ENCODE measurements at places on chromosomes 16 and 17.

- no peak for DNase-seq
These were observed 28.0 kb downstream of the ZCCHC14 start for GRCh38 chr16:87464691-87465300.

DNA sequence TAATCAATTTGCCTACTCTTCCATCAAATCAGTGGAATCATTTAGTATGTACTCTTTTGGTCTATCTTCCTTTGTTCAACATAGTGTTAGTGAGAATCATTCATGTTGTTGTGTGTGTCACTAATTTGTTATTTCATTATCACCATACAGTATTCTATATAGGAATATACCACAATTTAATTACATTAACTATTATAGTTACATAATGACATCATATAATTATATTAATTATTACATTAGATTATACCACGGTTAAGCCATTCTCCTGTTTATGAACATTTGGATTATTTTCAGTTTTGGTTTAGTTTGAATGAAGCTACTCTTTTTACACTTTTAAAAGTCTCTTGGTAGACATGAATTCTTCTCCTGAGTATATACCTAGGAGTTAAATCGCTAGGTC is 40.4 kb downstream of the MYO1D start:
- DNase-seq, result no peak

- DNase-seq, result no peak
These were observed 46.3 kb downstream of the ZNF18 start for GRCh38 chr17:11950771-11951519.

DNA sequence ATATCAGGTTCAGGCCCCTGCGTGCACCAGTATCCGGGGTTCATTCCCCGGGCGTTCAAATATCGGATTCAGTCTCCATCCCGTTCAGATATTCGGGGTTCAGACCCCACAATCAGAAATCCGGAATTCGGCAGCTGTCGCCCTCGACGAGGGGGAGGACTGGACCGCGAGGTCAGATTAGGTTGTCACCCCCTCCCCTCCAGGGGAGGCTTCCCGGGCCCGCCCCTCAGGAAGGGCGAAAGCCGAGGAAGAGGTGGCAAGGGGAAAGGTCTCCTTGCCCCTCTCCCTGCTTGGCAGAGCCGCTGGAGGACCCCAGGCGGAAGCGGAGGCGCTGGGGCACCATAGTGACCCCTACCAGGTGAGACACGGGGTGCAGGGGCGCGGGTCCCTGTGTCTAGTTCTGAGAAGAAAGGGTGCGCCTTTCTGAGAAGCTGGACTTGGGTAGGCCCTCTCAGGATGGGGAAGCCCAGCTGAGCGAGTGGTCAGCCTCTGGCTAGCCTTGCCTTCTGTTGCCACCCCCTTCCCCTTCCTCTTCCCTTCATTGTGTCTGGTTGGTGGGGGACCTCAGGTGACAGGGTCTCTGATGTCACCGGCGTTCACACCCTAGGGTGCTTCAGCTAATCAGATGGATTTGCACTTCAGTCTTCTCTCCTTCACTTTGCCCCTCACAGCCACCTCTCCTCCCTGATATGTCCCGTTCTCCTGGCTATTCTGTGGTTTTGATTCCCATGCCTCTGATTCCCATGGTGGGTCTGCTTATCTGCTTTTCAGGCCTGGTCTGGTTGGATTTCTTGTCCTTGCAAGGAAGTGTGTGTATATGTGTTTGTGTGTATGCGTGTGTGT is 844 bp downstream of the TAOK2 start:
- no peak for DNase-seq

DNA sequence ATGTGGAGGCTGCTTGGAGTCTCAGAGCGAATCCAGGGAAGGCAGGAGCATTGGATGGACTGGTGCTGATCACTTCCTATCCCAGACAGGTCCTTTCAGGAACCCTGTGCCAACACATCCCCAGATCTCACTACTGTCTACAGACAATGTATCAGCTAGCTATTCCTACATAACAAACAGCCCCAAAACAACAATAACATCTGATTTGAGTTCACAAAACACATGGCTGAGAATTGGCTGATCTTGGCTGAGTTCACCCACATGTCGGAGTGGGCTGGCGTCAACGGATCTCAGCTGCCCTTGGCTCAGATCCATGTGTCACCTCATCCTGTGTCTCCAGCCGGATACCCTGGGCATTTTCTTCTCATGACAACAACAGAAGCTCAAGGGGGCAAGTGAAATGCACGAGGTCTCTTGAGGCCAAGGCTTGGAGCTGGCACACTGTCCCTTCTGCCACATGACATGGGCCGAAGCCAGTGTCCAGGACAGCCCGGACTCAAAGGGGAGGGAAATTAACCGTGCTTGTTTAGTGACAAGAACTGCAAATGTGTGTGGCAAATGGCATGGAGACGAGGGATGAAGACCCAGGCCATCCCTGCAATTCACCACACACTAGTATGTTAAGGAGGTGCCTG is 18.7 kb downstream of the SNX20 start:
- DNase-seq, result no peak

DNA sequence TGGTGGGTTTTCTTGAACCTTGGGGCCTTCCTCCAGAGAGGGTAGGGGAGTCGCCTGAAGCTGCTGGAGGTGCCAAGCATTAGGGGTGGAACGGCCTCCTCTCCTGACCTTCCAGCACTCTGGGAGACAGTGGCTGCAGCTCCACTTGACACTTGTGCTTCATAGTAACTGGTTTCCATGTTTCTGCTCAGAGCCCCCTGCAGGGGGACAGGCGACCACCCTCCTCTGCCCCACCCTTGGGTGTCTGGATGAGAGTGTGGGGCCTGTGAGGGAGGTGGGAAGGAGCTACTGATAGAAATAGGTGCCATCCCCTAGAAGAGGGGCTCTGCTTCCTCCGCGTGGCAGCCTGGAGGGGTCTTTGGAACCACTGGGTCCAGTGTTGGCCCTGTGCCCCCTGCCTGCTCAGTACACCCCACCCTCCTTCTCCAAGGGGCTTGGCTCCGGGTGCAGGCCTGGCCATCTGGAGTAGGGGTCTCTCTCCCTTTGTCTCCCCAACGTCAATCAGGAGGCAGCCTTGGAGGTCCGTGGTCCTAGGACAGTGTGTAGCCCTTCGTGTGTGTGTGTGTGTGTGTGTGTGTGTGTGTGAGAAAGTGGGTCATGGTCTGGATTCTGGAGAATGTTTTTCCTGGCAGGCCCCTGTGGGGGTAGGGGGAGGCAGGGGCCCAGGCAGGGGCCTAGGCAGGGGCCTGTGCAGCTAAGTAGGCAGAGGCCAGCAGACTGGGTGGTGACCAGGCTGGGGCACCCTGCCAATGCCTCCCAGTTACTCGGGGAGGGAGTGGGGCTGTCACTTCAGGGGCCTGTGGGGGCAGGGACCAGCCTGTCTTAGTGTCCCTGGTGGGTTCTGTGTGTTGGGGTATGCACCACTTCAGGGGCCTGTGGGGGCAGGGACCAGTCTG is 4.9 kb downstream of the LASP1 start:
- DNase-seq, result peak; percentile 75

- DNase-seq, result no peak
These were observed 8.0 kb downstream of the CDK5R1 start for GRCh38 chr17:32494621-32495358.

GRCh38 chr17:78724999-78725398 is 57.1 kb downstream of the CYTH1 start:
- DNase-seq, result no peak

DNA sequence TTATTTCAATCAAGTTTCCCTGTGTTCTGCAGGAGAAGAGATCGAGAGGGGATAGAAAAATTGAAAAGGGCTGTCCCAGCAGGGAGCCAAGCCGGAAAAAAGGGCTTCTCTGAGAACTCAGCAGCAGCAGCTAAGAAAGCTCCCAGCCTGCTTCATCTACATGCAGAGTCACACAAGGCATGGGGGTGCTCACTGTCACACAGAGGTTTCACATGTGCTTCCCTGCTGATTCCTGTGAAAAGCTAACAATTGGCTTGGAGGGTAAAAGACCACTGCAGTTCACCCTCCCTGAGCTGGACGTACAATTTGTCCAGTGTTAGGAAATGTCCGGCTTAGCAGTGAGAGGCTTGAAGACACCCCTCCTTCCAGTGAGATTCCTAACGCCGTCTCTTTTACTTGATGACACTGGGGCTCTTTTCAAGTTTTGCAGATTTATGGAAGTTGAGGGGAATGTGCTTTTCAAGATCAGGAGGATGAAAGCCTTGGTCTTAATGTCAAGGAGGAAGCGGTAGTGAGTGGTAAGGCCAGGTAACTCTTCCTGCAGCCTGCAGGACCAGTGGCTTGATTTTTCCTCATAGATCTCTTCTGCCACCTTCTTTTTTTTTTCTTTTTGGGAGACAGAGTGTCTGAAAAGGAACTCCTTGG is 85.6 kb downstream of the WNT3 start:
- no peak for DNase-seq

GRCh38 chr17:63178530-63178929 is 212.5 kb downstream of the TANC2 start:
- DNase-seq, result no peak

DNA sequence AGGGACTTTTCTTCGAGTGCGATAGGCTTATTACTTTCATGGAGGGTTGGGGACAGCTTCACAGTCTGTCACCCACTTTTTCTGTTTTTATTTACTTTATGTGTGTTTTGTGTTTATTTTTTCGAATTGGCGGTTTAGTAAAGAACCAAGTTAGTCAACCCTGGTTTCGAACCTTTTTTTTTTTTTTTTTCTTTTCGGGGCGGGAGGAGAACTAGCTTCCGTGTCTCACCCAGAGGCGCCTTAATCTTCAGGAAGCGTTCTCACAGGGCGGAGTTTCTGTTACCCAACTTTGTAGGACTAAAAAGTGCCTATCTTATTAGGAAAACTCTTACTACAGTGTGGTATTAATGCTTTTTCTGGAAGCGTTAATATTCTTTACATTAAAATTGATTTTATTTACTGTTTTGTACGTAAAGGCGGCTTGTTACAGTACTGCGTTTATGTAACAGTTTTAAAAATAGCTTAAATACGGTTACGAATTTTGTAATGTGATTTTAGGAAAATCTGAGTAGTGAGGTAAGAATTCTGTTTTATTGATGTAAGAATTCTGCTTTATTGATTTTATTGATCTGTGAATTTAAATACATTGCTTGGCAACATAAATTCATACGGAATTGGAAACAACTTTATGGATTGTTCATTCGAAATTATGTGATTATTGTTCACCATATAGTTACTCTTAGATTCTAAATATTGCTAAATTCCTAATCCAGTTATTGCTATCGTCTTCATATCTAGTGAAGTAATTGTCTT is 885 bp downstream of the ZNF207 start:
- DNase-seq, result no peak

GRCh38 chr17:79207960-79208359 is 133.3 kb downstream of the ENGASE start:
- DNase-seq, result no peak

DNA sequence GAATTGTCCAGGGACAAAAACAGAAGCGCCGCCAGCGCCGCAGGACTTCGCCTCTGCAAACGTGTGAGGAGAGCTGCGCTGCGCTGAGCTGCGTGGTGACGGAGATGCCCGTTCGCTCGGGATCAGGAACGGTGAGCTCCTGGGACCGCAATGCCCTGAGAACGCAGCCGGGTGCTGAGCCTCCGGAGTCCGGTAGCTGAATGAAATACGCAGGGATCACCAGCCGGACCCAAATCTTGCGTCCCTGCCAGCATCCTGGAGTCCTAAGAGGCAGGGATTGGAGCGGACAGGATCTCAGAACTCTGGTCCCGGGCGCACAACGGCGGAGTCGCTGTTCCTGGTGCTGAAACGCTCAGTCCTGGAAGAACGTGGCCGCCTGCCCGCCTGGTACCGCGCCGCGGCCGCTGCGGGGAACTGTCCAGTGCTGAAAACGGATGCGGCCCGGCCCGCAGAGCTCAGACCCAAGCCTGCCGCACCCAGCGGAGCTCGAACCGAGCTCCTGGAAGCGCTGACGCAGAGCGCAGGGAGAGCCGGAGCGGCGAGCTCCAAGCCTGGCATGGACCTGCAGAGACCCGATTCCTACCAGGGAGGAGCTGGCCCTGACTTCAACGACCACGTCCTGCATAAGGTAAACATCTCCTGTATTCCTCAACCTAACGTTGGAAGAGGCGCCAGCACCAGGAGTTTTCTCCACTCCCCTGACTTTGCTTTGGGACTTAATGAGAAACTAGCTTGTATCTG is 41.5 kb downstream of the CD300LF start:
- peak; percentile 38 for DNase-seq

DNA sequence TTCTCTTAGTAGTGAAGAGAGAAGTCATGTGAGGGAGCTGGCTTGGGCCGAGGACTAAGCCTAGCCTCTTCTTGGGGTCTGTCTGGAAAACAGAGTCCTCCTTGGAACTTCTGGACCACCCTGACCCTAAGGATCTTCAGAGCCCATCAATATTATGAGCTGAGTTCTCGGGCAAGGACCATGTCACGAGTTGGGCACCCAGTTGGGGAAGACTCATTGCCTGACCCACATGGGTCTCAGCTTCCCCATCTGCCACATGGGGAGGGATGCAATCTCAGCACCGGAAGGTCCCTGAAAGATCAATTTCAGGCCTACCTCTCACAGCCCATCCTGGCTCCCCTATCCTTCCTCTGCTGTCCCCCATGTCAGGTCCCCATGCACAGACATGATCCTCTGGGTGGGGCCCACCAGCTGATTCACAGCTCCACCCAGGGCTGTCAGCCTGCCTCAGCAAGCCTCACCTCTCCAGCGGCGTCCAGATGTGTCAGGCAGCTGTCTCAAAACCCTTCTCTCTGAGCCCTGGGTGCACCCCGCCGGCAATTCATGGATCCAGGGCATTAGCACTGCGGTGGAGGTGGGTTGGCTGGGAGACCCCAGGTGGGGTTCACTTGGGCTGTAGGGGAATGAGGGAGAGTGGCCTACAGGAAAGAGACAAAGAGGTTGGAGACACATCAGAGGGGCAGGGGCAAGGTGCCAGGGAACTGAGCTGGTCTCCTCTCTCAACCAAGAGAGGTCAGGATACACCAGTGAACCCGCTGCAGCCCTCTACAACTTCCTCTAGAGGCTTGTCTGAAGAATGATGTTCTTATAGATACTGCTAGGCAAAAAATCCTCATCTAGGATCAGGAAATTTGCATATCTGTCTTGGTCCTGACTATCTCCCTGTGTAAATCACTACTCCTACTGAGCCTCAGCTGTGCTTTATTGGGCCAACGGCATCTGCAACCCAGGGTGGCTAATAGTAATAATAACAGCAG is 1.8 kb downstream of the NLRP1 start:
- DNase-seq, result no peak

DNA sequence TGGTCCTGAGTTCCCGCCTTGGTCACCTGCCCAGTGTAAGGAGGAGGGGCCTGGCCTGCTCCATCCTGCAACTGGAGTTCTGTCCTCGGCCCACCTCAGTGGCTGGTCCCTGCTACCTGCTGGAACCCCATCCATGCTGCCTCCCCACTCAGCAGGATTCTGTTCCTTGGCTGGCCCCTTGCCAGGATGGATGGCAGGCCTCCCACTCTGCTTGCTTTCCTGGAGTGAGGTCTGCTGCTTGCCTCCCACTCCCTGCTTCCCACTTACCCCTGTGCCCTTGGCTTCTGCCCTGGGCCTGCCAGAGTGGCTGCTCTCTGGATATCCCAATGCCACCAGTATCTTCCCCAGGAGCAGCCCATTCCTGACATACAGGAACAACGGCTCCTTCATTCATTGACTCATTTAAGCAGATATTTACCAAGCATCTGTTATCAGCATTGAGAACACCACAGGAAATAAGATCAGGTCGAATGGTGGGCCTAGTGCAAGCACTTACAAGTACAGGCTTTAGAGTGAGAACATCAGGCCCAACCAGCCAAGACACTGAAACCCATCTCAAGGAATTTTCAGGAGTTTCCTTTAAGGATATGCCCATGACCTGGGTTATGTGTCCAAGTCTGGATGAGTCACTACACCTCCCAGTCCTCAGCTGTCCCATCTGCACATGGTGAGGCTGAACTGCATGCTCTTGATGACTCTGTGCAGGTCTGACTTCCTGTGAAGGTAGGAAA is 17.0 kb upstream of the RPRML start:
- no peak for DNase-seq
